ENCODE measurements at places on chromosomes 1 and 21.

GRCh38 chr1:16175610-16176553 is 20.0 kb upstream of the EPHA2 start:
- DNase-seq = no peak

DNA sequence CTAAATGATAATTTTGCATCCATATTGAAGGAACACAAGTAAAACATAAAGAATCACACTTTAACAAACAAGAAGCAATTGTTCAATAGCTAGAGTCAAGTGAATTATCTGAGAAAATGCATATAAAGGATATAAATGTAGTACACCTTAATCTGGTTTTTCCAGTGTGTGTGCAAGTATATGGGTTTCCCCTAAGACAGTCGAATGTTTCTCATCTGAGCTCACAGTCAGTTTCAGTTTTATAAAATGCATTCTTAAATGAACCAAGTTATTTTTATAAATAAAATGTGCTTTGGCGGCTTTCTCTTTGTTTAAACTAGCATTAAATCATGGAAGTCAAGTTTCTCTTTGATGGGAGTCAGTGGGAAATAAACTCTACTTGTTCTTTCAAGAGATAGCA is 125.9 kb downstream of the PTPRC start:
- DNase-seq = no peak

DNA sequence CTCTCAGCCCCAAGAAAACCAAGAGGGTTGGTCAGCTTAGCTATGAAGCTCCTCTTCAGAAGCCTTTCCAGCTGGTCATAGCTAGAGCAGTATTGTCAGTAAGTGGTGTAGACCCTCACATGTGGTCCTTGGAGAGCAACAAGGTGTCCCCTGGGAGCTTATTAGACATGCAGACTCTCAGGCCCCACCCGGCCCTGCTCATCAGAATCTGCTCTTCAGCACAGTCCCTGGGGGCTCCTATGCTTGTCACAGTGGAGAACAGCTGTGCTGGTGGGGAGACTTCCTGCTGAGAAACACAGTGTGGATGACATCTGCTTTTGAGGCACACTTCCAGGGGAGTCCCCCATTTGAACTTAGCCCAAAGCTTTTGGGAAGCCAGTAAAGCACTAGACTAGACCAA is 21.9 kb upstream of the NEK2 start:
- DNase-seq = no peak

GRCh38 chr1:119254067-119254720 is 113.7 kb upstream of the WARS2 start:
- no peak for DNase-seq

DNA sequence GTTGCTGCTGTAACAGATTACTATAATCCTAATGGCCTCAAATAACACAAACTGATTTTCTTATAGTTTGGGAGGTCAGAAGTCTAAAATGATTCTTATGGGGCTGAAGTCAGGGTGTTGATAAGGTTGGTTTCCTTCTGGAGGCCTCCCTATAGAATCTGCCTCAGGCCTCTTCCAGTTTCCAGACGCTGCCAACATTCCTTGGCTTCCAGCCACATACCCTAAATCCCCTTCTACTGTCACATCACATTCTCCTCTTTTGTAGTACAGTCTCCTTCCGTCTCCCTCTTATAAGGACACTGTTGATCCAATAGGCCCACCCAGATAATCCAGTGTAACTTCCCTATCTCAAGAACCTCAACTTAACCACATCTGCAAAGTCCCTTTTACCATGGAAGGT is 145.3 kb upstream of the NCAM2 start:
- no peak for DNase-seq

GRCh38 chr1:201850053-201850397 is 21.1 kb downstream of the IPO9 start:
- no peak for DNase-seq

GRCh38 chr1:223410036-223410435 is 16.8 kb downstream of the CCDC185 start:
- DNase-seq = no peak

GRCh38 chr1:200429221-200429751 is 19.4 kb upstream of the ZNF281 start:
- no peak for DNase-seq

DNA sequence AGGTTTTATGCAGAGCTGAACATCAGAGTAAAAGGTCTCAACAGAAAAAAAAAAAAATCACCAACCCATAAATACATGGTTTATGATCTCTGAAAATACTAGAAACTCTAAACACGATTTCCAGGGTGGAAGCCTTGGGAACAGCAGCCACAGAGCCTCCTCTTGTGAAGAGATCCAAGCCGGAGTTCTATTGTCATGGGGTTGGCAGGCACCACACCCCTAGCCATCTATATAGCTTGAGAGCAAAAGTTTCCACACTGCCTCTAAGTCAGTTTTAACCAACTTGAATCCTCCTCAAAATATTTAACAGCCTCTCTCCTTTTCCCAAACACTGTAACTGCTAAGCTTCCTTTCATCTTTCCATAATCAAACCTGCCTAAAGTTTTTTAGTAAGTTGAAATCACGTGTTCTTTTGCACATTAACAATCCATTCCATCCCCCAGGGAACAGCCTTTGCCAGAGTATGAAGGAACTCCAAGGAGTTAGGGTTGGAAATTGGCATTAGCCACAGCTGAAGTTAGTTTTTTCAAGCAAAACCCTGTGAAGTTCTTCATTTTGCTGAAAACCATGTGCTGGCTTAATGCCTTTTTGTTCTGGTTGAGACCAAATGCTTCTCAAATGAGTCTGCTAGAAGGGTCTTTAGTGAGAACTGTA is 13.8 kb upstream of the SEC16B start:
- DNase-seq = no peak

GRCh38 chr1:207992677-207993236 is 81.8 kb upstream of the CD34 start:
- no peak for DNase-seq

- no peak for DNase-seq
Observed at GRCh38 chr1:7229186-7229585, 443.9 kb downstream of the CAMTA1 start.

GRCh38 chr1:223739366-223740037 is 27.2 kb downstream of the CAPN2 start:
- DNase-seq = no peak

GRCh38 chr1:202105571-202106339 is 17.0 kb upstream of the GPR37L1 start:
- DNase-seq = no peak

Data from hypothalamus (tissue), 51 donors.